Dermis blood vessel endothelial cell (primary cell): ENCODE measurements at places on chromosomes 6 and 20. TPM values are rescaled to one million over a fixed set of nuclear protein-coding genes. Genes with fewer than 3 reads are reported as not detected.

DNA sequence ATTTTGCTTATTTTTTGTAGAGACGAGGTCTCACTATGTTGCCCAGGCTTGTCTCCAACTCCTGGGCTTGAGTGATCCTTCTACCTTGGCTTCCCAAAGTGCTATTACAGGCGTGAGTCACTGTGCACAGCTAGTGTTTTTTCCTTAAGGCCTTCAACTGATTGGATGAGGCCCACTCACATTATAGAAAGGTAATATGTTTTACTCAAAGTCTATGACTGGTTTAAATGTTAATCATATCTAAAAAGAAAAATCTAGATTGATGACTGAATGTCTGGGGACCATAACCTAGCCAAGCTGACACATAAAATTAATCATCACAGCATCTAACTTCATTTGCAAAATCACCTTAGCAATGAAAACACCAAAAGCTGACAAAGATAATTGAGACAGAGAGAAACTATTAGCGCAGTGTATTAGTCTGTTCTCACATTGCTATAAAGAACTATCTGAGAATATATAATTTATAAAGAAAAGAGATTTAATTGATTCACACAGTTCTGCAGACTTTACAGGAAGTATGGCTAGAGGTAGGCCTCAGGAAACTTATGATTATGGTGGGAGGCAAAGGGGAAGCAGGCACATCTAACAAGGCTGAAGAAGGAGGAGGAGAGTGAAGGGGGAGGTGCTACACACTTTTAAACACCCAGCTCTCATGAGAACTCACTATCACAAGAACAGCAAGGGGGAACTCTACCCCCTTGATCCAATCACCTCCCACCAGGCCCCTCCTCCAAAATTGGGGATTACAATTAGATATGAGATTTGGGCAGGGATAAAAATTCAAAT, 66.8 kb upstream of the ARHGAP18 start:
- no peak for DNase-seq

GRCh38 chr6:117605169-117605826, 3.0 kb upstream of the GOPC start:
- DNase-seq, result peak; percentile 90

- DNase-seq, result no peak
Observed at GRCh38 chr6:122028933-122029522, 370.4 kb upstream of the HSF2 start.

GRCh38 chr20:52060794-52061714, 130.5 kb downstream of the ZFP64 start:
- peak; percentile 84 for DNase-seq

GRCh38 chr6:162372106-162372505, 355.5 kb downstream of the PRKN start:
- no peak for DNase-seq

DNA sequence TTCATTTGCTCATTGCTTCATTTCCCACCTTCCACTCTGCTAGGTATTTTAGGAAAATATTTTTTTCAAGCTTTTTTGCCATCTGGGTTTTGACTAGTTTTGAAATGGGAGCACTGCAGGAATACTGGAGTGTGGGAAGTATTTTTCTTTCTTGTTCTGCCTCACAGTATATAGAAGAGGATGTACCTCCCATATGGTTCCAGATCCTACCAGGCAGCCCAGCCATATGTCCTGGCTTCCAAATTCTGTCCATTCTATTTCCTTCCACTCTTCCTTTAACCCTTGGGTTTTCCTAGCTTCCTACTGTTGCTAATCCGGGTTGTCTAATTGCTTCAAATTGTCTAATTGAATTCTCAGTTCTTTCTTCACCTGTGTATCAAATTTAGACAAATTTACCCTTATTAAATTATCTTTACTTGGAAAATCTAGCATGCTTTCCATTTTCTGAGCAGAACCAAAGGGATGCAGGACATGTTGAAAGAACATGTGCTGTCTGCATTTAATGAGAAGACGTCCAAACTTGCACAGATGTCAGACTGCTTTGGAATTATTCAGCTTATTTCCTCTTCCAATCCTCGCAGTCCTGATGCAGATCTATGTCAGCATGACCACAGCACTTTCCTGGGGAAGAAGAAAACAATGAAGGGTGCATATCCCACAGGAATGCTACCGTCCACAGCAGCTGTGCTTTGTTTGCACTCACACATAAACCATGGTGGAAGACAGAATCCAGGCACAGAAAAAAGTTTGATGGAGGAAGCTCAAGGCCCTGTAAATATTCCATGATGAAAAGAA, 1273.9 kb upstream of the MAP3K7 start:
- no peak for DNase-seq

DNA sequence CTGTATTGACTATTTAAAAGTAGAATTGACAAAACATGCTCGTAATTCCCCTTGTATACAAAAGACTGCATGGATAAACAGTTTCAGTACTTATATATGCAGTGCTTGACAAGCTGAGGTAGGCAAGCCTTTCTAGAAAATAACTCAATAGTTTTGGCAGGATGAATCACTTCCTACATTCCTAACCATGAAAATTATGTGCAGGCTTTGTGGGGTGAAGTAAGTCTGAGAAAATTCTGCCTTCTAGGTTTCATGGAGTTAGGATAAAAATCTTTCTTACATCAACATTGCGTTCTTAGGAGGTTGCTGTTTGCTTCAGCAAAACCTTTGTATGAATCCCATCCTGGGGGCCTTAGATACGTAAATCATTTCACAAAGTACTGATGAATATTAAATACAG, 801.4 kb upstream of the EYS start:
- DNase-seq, result no peak

DNA sequence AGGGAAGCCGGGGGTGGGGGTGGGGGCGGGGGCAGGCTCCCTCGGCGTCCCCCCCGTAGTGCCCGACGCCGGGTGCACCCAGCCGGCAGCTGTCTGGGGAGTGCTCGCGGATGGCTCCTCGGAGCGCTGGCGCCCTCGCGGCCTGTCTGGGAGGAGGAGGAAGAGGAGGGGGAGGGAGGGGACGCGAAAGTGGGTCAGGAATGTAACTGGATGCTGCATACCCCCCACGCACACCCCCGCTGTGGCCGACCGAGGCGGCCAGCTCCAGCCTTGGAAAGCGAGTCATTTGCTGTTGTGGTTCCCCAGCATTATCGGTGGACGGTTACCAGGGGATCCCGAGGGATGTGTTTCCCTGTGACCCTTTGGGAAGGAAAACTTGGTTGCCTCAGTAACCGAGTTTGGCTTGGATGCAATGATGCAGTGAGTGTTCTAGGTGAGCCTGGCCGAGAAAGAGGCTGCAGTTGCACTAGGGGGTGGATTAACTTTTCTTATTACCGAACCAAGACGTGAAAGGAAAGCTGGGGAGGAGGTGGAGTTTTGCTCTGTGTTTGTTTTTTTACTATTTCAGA, 55.2 kb upstream of the RREB1 start:
- peak; percentile 18 for DNase-seq

- DNase-seq, result peak; percentile 57
Observed at GRCh38 chr6:150741633-150742200, 123.8 kb upstream of the MTHFD1L start.

- no peak for DNase-seq
Observed at GRCh38 chr20:11103866-11104265, 430.1 kb upstream of the JAG1 start.

DNA sequence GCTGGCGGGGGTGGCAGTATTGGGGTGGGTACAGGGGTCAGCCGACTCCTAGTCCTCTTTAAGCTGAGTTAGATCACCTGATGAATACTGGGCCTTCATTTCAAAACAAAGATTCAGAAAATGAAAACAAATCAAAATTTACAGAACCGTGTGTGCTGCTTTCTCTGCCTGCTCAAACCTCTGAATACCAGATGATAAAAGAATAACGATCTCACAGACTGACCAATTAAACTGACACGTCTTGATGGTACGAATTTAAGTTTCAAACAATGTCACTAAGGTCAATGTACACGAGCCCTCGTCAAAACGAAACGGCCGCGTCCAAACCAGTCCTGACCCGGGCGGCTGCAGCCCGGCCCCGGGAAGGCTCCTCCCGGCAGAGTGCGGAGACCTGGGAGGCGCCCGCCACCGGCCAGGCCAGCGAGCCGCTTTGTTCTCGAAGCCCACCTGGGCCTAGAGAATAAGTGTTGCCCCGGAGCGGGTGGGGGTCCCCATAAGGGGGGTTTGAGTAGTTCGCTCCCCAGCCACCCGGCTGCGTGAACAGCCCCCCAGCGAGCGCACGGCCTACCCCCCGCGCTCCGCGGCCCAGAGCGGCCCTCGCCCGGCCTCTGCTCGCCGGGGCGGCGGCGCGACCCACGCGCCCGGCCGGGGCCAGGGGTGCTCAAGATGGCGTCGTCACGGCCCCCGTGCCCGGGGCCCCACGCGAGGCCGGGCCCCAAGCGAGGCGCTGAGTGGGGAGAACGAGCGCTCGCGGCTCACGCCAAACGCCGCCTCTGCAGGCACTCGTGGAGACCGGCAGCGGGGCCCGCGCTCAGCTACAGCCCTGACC, 728 bp downstream of the PSMA7 start:
- DNase-seq, result peak; percentile 29

DNA sequence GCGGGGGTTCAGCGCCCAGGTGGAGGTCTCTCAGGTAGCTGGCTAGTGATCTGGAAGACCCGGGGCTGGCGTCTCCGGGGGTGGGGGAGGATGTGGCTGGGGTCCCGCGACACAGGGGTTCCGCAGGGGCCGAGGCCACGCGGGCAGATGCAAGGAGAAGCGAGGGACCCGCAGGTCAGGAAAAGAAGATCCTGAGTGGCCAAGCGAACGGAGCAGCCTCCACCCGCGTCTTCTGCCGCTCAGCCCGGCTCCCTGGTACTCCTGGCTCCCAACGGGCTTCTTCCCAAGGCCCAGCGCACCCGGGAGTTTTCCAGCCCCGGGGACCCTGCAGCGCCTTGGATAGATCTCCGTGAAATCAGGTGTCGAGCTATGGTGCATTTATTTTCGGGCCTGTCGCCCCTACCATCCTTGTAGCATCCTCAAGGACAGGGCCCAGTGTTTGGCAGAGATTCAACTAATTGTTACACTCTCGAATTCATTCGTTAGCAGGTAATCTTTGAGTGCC, 682 bp upstream of the CHD6 start:
- peak; percentile 23 for DNase-seq

- DNase-seq, result no peak
Observed at GRCh38 chr6:168558686-168559085, 117.7 kb downstream of the SMOC2 start.

- no peak for DNase-seq
Observed at GRCh38 chr6:181049-181654, 111.1 kb upstream of the DUSP22 start.

- DNase-seq, result no peak
Observed at GRCh38 chr6:154308986-154309385, 47.6 kb downstream of the IPCEF1 start.

- DNase-seq, result no peak
Observed at GRCh38 chr20:23874747-23875146, 4.8 kb downstream of the CST5 start.

- DNase-seq, result no peak
Observed at GRCh38 chr6:44261581-44261980, 3.8 kb downstream of the NFKBIE start.

DNA sequence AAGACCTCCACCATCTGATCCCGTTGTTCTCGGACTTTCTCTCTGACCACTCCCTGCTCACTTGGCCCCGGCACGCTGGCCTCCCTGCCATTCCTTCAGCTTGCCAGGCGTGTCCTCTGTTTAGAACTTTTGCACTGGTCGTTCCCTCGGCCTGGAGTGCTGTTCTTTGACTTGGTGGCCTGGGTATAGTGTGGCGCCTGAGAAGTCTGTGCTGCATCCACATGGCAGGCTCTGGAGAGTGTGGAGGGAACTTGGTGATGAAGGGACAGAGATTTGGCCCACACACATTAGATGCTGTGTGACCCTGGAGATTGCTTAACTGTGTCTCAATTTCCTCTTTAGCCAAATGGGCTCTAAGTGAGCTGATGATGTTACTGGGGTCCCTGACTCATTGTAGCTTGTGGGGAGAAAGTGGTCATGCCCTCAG, 13.0 kb upstream of the TGM2 start:
- DNase-seq, result no peak

GRCh38 chr6:165826487-165827189, 163.6 kb upstream of the PDE10A start:
- no peak for DNase-seq

- DNase-seq, result no peak
Observed at GRCh38 chr6:127090051-127090450, 28.4 kb upstream of the RSPO3 start.

DNA sequence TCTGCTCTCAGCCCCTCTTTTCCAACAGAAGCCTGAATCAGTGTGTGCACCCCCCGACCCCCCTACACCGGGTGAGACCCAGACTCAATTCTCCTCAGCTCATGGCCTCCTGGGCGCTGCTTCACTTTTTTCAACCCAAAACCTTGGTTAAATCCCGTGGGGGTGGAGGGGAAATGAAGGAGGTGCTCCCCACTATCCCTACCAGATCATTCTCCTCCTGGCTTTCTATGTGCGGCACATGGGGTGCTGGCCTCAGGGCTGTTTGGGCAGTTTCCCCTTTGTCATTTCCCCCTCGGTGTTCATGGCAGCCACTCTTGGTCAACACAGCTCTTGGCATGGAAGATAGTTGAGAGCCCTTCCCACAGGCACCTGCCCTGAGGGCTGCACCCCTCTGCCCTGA, 4.6 kb downstream of the CST4 start:
- no peak for DNase-seq

- no peak for DNase-seq
Observed at GRCh38 chr20:4160761-4161305, 145.5 kb upstream of the RNF24 start.

DNA sequence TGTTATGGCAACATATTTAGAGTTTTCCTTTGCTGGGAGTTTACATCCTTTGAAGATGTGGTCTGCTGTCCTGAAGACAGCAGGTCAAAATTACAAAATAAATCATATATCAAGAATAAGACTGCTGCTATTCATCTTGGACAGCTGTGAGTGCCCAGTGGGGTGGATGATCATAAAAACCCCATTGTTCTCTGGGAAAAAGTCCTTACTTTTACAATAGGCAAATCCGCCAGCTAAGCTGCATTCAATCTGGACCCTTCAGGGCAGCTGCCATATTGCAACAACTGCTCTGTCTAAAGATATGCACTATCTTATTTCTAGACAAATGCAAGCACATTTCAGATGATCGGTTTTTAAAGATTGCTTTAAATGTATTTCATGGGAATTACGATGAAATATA, 19.4 kb downstream of the CASS4 start:
- no peak for DNase-seq

DNA sequence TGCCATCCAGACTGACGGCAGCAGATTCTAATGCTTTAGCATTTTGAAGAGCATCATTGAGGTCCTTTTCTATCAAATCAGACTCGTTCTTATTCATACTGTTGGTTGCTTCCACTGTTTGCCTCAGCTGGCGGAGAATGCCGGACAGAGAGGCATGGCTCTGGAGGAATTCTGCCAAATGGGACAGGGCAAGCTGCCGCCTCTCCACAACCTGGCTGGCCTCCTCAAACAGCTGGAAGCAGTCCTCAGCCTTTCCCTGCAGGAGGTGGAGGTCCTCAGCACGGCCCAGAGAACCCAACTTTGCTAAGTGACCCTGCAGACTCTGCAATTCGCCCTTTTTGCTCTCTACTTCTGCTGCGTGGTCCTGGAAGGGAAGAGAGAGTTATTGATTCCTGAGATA, 220.5 kb downstream of the SYNE1 start:
- DNase-seq, result no peak

The CALHM4 gene
- total RNA-seq, result not detected in 2 replicates

The C20orf202 gene
- total RNA-seq, result not detected in 2 replicates

The RAD21L1 gene
- not detected in 2 replicates for total RNA-seq
